Activated T-helper 9 cell treated with anti-CD3 and anti-CD28 coated beads, Interleukin-2, amount 50 U/mL, for 16 hours (primary cell): ENCODE measurements at places on chromosomes 3 and 15.

GRCh38 chr3:65811086-65811761 is 227.5 kb downstream of the MAGI1 start:
- DNase-seq: no peak

DNA sequence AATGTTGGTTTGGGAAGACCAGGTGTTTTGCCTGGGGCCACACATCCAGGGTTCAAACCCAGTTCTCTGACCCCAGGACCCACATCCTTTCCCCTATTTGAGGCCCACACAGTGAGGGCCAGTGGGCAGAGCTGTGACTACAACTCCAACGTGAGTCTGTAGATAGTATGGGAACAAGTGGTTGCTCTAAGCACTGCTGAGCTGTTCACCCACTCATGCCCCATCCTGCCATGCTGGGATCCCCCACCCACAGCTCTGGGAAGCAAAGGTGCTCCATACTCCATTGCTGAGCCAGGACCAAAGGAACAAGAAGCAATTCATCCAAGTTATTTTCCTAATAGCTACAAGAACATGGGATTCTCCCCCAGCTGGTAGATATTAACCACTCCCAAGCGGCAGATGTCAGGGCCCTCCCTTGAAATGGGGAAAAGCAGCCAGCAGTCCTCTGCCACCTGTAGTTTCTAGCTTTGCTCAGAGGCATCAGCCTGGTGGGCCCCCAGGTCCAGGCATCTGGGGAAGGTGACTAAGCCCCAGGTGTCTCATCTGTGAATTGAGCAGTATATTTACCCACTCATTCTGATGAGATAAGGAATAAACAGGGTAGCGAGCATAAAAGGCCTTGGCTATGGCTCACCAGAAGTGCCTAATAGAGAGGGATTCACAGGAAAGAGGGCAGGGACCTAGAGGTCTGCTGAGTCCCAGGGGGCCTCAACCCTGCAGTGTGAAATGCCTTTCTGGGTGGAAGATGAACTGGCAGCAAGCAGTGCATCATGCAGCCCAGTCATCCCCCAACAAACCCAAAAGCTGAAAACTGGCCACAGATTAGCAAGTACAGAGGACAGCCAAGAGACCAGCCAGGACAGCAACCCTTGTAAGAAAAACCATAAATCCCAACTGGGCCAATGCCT is 33.4 kb downstream of the POC1A start:
- DNase-seq: no peak

- no peak for DNase-seq
Measured at GRCh38 chr15:61138156-61138555, 90.9 kb downstream of the RORA start.

- DNase-seq: no peak
Measured at GRCh38 chr3:187286467-187287059, 5.0 kb downstream of the MASP1 start.

DNA sequence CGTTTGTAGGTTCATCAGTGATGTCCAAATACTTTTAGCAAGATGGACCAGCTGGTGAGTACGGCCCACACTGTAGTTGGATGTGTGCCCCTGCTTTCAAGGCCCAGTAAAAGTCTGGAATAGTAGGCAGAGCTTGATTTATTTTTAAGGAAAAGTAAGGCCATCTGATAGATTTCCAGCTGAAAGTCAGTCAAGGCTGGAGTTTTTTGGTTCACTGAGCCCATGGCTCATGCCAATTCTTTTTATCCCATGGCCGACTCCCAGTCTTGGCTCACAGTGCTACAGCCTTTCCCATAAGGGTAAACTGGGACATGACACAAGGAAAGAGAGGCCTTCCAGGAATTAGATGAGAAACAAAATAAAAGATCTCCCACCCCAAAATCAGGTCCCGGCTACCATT is 13.5 kb downstream of the CCDC80 start:
- no peak for DNase-seq

GRCh38 chr3:46065294-46065705 is 38.0 kb upstream of the XCR1 start:
- peak; percentile 75 for DNase-seq

- DNase-seq: no peak
Measured at GRCh38 chr3:94336046-94336753, 273.3 kb downstream of the NSUN3 start.
